ENCODE measurements at places on chromosomes 13 and 19.

DNA sequence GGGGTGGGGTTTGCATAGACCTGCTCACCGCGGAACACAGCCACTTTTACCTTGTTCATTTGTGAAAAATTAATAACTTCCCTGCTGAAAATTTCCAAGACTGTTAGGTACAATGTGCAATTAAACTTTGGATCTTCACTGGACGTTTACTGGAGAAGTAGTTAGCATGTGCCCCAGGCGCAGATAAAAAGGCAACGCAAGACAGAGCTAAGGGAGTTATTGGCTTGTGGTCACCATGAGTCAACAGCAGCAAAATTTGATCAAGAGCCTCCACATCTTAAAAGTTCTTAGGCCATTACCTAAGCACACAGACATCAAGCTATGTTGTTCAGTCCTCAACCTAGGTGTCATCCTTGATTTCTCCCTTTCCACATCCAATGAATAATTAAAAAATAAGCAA is 257.0 kb downstream of the LHFPL6 start:
- DNase-seq, result no peak

DNA sequence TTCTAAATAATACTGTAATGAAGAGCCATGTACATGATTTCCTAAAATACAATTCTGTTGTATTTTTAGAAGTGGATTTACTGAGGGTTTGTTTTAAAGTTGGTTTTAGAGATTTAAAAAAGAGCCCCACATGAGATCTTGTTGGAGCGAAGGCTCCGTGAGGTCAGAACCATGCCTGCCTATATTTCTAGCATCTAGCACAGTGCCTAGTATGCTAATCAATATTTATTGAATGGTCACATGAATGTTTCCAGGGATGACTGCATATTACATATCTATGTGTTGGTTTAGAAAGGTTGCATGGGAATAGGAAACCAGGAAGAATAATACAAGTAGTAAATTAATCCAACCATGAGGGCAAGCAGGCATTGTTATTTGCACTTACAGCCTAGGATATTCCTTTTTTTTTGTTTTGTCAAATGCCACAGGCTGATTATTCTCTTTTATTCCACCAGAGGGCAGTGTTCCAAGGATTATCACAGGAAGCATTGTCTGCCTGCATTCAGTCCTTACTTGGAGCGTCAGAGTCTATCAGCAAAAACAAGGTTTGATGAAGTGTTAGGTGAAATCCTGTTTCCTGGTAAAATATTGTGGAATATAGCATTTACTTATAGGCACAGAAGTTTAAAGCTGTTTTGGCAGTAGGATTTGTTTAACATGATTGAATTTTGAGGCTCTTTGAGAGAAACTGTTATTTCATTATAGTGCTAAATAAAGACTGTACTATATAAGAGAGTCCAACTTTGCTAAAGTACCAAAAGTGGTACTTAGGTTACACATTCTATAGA is 46.8 kb downstream of the COG3 start:
- no peak for DNase-seq

DNA sequence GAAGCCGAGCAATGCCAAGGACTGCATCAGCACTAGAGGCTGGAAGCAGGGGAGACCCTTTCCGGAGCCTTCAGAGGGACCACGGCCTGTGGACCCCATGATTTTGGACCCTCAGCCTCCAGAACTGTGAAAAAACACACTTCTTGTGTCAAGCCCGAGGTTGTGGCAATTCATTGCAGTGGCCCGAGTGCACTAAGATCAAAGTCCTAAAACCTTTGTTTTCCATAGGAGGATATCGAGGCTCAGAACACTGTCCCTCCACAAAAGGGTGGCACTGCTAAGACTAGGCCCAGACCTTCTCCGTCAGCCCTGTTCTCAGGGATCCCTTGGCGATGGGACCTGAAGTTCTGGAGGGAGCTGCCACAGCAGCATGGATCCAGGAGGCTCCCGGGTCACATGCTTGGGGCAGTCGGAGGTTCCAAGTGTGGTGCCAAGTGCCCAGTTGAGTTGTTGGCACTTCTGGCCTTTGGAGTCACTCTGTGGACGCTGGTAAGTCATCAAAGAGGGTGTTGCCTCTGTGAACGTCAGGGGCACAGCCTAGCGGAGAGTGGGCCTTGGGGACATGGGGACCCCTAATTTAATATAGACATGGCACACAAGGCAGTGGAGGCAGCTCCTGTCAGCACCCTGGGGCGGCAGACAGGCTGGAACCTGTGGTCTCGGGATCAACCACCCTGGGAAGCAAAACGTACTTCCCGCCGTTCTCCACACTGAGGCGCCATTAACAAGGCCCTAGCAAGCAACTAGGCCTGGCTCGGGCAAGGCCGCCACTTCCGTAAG is 199.2 kb downstream of the COL4A1 start:
- DNase-seq, result no peak

DNA sequence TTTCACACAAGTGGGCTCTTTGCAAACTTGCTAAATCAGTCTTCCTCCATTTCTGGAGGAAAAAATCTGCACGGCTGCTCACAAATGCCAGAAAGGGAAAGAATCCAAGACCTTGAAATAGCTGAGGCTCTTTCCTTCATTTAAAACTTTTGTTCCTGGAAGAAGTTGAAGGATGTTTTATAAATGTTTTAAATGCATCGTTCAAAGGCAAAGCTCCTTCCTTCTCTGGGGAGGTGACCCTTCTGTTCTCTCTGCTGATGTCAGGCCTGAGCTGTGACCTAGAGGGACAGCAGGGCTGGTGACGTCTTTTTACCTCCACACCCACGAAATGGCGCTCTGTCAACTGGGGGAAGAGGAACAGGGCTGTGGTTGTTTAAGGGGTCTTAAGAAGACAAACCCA is 376.4 kb upstream of the ZNF507 start:
- DNase-seq, result no peak

DNA sequence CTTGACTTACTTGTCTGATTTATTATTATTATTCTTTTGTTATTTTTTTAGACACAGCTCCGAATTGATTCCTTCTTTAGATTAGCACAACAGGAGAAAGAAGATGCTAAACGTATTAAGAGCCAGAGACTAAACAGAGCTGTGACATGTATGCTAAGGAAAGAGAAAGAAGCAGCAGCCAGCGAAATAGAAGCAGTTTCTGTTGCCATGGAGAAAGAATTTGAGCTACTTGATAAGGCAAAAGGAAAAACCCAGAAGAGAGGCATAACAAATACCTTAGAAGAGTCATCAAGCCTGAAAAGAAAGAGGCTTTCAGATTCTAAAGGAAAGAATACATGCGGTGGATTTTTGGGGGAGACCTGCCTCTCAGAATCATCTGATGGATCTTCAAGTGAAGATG is 29.4 kb downstream of the ERCC5 start:
- no peak for DNase-seq

DNA sequence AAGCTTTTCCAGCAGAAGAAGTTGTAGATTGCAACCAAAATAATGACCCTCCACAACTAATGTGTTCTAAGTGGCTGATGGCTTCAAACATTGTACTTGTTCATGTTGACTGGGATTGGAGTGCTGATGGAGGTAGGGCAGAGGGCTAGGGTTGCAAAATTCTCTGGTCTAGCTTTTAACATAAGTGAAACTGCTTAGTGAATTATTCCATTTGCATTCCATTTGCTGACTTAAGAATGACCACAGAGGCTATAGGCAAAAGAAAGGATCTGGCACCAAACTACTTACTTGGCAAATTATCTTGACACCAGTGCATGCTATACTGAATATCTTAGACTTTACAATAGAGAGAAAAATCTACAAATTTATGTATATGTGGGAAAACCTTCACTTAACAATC is 287.0 kb downstream of the FGF9 start:
- DNase-seq, result no peak

DNA sequence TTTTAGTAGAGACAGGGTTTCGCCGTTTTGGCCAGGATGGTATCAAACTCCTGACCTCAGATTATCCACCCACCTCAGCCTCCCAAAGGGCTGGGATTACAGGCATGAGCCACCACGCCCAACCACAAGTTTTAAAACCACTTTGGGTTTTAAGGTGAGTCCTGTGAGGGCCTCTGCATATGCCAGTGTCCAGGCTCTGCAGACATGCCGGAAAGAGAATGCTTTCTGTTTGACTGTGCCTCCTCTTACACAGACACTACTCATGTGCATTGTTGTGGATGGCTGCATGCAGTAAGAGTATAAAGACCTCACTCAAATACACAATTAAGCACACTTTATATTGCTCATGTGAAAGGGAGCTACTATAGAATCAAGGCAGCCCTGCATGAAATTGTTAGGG is 20.8 kb upstream of the SLC25A30 start:
- DNase-seq, result no peak

DNA sequence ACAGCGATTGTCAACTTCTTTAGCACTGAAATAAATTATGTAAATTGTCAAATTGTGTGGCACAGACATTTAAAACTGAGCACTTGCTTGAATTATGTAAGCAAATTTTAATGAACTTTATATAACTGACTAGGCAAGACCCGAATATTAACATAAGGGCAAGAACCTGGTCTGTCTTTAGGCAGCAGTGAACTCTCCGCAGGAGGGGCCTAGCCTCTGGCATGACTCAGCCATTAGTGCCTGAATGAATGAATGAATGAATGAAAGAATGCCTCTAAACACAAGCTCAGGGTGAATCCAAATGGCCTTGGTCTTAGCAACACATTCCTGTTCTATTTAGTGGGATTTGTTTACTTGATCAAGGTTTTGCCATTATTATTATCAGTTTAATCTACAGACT is 654.7 kb upstream of the ARGLU1 start:
- no peak for DNase-seq

GRCh38 chr19:49549045-49549444 is 21.2 kb downstream of the RCN3 start:
- no peak for DNase-seq

DNA sequence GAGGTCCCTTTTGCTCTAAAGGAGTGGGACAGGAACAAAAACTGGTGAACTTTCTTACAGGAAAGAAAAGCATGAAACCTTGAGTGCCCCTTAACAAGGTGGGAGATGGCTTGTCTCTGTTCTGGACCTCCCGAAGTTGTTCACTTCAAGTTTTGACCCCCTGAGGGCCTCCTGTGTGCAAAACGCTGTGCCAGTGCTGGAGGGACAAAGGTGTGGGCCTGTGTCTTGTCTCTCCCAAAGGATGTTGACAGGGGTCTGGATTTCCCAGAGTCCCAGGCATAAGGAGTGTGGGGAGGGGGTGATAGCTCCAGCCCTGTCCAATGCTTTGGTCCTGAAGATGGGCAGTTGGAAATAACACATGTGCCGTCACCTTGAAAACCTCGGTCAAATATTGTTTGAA is 6.5 kb downstream of the ZNF536 start:
- no peak for DNase-seq

DNA sequence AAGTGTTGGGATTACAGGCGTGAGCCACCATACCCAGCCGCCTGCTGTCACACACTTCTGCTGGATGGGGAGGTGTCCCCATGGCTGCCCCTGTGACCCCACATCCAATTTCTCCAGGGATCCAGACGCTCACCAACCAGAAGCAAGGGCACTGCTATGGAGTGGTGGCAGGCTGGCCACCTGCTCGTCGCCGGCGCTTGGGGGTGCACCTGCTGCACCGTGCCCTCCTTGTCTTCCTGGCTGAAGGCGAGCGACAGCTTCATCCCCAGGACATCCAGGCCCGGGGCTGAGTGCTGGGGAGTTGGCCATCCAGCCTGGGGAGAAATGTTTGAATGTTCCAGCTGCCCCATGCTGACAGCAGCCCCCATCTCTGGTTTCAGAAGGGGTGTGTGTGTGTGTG is 4.6 kb downstream of the ANKLE1 start:
- no peak for DNase-seq

DNA sequence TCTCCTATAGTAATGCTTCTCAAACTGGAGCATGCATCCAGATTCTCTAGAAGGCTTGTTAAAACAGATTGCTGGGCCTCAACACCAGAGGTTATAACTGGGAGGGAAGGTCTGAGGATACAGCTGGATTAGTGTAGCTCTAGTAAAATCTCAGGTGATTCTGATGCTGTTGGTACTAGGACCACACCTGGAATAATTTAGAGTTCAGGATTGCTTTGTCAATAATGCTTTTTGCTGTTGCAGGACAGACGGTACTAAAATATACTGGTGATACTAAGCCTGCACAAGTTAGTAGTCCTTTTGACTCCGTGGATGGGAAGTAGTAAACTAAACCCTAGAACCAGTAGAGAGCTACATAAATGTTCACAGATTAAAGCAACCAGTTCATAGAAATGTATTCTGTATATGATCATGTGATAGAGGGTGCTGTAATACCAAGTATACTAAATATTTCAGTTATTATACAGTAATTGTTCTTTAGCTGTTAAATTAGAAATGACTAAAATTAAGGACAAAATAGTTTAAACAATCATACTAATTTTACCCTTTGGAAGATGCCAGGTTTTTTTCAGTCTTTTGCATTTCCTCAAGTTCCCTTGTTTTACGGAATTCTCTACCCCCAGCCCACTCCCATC is 258.2 kb upstream of the STARD13 start:
- DNase-seq, result no peak

GRCh38 chr19:8310342-8311055 is 2.3 kb upstream of the CD320 start:
- DNase-seq, result no peak

- DNase-seq, result no peak
Observed at GRCh38 chr19:55633861-55634260, 6.9 kb upstream of the ZNF580 start.

DNA sequence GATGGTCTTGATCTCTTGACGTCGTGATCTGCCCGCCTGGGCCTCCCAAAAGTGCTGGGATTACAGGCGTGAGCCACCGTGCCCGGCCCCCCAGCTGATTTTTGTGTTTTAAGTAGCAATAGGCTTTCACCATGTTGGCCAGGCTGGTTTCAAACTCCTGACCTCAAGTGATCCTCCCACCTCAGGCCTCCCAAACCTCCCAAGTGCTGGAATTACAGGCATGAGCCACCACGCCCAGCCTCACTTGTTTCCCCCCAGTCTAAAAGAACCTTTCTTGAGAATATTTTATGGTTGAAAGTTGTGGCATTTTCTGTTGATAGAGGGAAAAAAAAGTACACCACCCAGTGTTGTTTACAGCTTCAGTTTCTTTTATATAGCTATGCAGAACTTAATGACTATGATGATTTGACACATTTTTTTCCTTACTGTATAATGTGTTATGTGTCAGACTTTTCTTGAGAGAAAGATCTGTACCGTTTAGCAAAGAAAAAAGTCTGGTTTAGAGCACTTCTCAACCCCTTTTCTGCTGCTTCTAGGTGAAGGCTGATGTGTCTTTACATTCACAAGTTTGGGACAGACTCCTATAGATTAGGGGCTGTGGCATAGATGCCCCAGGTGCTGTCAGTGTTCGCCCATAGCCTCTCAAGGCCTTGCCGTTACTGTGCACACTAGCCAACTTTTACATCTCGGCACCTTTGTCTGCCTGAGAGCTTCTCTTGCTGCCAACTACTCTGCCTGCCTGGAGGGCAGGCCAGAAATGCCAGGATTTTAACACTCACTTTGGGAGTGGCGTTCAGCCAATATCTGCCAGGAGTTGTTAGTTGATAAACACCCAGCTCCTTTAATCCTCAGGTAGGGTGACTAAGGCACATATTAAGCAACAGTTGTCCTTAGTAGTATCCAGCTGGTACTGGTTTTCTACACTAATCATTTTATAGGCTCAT is 33.0 kb downstream of the KCTD4 start:
- no peak for DNase-seq

DNA sequence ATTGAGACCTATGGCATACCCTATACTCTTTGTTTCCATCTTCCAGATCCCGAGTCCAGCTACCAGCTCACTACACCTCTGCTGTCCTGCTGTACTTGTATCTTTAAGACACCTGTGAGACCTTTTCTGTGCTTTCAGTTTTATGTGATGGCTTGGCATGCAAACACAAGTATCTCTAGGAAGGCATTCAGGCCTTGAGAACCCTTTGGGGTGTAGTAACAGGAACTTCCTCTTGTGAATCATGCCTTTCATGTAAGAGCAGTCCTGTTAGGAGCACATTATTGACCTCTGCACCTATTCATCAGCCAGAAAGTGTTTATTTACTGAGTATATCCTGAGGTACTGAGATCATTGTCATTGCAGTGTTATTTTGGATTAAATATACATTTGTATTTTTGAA is 87.0 kb upstream of the HTR2A start:
- no peak for DNase-seq

All from activated naive CD8-positive, alpha-beta T cell treated with anti-CD3 and anti-CD28 coated beads, Interleukin-2, amount 10 ng/mL, durations not matched to agents 7 days and 5 days (primary cell).